ENCODE measurements at places on chromosomes 6 and 20.

DNA sequence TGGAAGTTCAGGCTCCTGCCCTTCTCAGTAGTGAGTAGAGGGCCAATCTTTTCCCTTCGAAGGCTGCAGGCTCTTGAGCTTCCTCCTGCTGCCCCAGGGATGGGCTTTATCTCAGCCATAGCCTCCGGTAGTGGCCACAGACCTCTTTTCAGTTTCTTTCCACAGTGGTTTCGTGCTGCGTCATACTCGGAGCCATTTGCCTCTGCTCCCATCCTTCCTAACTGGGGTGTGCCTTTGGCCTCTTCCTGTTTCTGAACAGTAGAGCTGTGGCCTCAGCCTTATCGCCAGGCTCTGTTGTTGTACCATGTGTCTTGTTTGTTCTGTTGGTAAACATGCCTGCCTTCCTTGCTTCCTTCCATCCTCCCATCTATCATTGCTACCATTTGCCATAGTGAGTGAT, 54.1 kb downstream of the TULP4 start:
- no peak for DNase-seq

GRCh38 chr6:148867862-148868261, 121.0 kb downstream of the UST start:
- DNase-seq = no peak

DNA sequence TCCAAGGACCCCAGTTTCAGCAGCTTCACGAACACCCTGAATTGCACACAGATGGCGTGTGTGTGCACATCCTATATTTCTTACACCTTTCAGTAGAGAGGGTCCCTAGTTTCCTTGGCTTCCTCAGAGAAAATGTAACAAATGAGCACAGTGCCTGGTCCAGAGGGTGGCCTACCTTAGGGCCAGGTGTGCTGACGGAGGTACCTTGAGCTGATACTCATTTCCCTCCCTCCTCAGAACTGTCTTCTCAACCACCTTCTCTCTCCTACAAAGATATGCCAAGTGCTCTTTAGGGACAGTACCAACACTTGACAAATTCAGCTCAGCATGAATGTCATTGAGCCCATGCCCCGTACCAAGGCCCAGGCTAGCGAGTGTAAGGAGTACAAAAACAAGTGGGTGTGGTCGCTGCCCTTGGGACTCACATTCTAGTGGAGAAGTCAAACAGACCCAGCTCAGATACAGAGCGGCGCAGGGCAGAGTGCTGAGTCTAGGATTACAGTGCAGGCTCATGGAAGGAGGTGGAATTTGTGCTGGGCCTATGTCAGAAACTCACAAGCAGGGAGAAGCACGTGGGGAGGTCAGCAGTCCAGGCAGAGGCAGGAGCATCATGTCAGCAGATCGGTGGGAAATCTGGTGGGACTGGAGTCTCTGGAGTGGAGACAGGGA, 9.6 kb upstream of the BPHL start:
- no peak for DNase-seq

DNA sequence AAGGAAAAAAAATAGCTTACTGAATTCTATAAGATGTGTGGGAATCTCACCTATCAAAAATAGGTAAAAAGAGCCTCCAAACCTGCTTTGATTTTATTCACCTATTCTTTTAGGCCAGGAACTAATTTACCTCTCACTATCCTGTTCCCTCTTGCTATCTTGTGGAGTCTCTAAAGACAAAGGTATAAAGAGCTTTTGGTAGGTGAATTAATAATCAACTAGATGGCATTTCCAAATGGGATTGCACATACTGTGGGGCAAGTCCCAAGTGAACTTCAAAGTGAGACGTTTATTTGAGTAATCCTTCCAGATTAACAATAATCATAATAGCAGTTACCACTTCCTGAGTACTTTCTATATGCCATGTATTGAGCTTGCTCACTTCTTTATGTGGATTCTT, 2.8 kb downstream of the FAM8A1 start:
- DNase-seq = no peak

- no peak for DNase-seq
Observed at GRCh38 chr20:23588434-23589403, 17.0 kb downstream of the CST9 start.

- DNase-seq = no peak
Observed at GRCh38 chr20:1816384-1817381, 78.5 kb upstream of the SIRPA start.

DNA sequence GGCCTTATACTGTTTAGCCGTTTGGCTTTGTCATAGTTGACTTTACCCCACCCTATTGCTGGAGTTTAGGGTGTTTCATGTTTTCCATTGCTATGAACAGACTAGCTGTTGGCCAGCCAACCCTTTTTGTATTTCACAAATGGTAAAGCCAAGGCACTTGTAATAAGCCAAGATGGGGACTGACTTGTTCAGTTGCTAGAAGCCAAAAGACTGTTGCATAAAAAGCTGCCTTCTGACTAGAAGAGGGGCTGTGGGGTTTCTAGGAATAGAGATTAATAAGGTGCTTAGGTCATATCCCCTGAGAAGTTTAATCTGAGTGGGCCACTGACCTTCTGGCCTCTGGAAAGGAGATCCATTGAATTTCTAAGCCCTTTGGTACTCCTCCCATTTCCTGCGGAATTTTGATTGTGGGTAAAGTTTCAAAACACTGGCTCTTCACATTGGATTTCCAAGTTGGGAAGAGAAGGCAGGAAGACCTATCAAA, 211.1 kb downstream of the PLCB4 start:
- no peak for DNase-seq

GRCh38 chr20:13816757-13817156, 31.9 kb downstream of the NDUFAF5 start:
- DNase-seq = no peak

DNA sequence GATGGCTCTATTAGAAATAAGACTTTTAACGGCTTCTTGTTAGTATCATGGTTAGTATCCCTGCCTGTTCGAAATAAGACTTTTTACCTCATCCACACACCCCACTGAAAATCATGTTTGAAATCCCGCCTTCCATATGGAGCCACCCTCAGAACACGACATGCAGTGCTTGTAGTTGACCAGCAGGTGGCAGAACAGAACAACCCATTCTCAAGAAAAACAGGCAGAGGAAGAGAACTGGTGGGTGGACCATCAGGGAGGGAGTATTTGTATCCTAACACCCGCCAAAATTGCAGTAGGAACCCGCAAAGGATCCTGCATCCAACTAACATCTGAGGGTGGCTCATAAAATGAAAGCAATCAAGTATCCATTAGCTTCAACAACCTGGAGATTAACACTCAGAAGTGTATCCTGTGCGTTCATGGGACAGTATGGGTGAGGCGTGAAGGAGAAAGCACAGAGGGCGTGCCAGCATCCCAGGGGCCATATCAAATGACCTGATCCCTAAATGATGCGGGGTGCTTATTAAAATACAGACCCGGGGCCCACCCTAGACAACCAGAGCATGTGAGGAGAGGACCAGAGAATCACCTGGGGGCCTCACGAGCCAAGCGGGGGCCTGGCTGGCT, 89.6 kb upstream of the NHSL1 start:
- DNase-seq = peak; percentile 66

DNA sequence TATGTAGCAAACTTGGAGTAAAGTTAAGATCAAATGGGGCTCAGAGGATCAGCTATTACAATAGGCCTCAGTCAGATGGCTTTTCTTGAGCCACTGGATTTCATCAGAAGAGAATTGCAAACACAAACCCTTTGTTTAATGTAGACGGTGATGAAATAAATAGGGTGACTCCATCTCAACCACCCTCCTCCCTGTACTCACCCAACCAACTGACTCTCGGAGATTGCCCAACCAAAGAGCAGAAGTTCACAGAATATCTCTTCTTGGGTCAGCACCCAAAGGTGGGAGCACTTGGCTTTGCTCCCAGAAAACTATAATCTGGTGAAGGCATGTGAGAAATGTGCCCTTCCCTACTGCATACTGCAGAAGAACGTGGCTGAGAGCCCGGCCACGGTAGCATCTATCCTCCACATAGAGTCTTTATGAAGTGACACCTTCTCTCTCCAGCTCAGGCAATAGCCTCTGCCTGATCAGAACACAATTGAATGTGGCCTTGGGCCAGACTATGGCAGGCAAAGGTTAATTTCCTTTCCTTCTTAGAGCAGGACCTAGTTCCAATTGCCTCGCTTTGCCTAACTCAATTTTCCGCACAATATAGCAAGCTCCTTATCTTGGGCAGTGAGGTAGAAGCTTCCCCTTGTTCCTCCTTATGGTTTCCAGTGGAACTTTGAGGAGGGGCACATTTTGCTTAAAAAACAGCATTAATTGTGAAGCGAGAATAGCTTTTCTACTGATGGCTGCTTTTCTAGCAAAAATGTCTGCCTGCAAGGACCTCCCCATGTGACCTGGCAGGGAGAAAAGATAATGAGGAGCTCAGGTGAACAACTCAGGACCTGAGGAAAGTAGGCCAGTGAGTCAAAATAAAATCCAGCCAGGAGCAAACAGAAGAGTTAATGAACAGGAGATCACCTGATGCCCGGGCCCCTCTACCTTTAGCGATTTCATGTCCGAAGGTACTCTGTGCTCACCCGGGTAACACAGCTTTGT, 79.4 kb downstream of the GFOD1 start:
- peak; percentile 100 for DNase-seq

GRCh38 chr6:90397929-90398674, 101.5 kb upstream of the BACH2 start:
- no peak for DNase-seq

GRCh38 chr6:47729457-47729856, 31.1 kb downstream of the ADGRF4 start:
- DNase-seq = no peak

Data from AML-193 (cell line).